ENCODE measurements at places on chromosomes 5 and 9.

DNA sequence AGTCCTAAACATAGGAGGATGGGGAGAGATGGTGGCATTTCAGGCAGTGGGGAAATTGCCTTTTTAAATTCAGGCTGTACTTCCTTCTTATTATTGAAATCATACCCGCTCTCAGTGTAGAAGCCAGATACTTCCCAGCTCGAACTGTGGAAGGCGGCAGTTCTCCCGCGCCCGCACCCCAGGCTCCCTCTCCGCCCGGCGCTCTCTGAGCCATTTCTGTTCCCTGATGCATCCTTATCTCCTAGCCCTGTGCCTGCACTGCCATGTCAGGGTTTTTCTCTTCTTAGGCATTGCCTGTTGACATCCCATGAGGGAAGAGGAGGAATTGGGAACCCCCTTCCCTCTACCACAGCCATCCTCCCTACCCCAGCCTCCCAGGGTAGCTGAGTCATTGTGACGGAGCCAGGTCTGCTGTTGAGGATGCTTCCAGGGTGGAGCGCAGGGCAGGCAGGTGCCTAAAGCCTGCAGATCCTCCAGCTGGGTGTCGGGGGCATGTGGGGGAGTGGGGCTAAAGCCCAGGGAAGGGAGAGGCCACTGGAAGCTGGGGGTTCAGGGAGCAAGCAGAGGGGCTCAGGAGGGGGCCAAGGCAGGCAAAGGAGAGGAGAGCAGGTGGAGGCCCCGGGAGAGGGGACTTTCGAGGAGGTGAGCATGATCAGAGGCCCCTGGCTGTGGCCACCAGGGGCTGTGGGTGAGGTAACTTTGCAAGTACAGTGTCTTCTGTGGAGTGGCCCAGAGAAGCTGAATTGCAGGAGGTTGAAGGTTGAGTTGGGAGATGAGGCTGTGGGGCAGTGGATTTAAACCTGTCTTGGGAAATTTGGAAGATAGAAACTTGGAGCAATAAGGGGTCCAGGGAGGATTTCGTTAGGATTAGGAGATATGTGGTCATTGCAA lies 16.2 kb downstream of the LAMC3 start:
- no peak for DNase-seq

DNA sequence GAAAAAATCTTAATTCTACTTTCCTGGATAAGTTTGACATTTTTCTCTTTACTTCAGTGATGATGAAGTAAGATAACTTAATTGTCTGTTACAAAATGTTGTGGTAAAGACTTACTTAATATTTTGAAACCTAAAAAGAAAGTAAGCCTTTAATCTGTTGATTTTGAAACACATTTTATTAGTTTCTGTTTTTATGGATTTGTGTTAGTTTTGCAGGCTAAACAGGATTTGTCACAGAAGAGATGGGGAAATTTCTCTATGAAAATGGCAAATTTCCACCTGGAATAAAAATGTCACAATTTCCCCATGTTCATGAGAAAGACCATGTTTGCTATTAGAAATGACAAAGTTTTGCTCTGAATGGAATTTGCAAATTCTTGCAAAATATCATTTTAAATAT lies 237.1 kb downstream of the RFX3 start:
- no peak for DNase-seq

- no peak for DNase-seq
These were observed 76.9 kb downstream of the LHX2 start for GRCh38 chr9:124088476-124088837.

DNA sequence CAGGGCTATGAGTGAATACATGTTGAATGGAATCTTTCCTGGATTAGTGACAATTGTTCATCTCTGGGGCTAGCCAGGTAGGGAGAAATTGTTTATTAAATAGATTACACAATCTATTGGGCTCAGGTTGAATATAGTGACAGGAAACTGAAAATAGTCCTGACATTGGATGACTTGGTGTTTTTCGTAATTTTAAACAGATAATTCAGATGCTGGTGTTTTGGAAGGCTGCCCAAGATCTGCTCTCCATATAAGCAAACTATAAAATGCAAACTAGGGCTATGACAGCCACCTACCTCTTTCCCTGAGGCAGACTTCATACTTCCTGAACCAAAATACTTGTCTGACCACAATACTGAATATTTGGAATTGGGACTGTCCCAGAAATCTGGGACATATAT lies 99.1 kb downstream of the ENC1 start:
- DNase-seq: no peak

DNA sequence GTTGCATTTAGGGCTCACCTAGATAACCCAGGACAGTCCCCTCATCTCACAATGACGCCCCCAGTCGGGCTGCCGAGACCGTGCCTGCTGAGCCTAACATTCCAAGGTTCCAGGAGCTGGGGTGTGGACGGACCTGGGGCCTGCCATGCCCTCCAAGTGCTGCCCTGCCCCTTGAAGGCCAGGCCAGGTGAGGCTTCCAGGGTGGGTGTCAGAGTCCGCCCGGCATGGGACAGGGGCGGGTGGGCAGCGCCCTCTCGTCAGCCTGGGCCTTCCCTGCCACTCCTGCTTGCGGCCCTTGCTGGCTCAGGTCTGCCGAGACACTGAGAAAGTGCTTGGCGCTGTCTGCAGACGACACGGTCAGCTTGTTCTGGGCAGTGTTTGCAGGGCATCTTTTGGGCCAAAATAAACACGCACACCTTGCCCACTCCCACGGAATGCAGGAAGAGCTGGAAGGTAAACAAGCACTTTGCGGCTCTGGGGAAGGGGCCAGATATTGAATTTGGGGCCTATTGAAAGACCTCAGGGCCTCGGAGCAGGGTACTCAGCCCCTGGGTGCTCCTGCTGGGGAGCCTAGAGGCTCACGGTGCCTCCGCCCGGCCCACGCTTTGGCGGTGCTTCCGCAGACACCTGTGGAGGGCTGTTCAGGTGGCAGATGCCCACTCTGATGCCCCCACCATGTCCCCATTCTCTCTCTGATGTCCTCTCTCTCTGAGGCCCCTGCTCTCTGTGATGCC lies 4.2 kb upstream of the SCGB3A1 start:
- DNase-seq: no peak

GRCh38 chr9:106874652-106875051 lies 11.7 kb downstream of the ZNF462 start:
- DNase-seq: no peak

GRCh38 chr5:151739395-151739794 lies 19.0 kb downstream of the ATOX1 start:
- DNase-seq: no peak

- no peak for DNase-seq
These were observed 26.5 kb downstream of the OGN start for GRCh38 chr9:92377876-92378275.
